GF-D8 (cell line): ENCODE measurements at places on chromosomes 5 and 9.

GRCh38 chr5:9582406-9582805, 36.5 kb upstream of the SEMA5A start:
- DNase-seq, result no peak

DNA sequence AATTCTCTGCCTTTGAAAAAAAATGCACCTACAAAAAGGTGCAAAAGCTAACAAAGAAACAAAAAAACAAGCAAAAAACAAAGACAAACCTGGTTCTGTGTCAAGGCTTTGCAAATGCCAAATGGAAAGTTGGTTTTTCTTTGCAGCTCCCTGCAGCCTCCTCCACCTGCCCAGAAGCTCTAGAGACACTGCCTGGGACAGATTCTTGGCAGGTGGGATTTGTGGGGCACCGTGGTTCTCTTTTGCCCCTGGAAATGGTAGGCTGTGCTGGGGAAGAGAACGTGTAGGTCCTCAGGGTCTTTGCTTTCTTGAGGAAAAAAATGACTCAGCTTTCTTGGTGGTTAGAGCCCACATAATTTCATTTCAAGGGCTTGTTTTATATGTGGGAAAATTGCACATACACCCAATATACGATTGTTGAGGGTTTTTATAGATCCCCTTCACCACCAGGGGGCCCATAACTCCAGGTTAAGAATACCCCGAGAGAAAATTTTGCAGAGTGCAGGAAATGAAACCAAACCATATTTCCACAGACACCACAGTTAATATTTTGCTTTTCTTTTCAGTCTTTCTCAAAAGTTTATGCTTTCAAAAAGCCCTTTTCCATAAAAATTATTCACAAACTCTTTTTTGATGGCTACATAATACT, 58.7 kb downstream of the NXNL2 start:
- DNase-seq, result no peak

DNA sequence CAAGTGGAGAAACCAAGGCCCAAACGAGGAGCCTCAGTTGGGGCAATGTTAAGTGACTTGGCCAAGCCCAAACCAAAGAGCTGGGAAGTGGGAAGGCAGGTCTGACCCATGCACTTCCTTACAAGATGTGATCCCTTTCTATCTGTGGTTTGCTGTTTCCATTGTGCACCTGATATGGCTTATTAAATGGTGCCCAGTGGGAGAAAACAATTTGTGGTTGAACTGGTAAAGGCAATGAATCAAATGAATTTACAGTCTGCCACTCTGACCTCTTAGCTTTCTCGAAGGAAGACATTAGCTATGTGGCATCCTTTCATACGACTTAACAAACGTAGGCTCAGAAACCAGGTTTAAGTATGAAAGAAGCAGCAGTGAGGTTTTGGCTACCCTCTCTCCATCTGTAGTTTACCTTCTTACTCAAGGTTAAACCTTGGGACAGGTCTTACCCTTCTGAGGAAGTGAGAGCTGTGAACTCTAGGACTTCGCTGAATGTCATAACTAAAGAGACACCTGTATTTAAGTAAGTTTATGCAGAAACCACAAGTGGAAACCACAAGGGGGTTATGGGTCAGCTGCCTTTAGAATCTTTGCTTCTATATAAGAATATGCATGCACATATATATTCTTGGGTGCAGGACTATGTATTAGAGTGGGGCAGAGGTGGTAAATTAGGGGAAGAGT, 100.5 kb upstream of the SPATA31D4 start:
- no peak for DNase-seq

DNA sequence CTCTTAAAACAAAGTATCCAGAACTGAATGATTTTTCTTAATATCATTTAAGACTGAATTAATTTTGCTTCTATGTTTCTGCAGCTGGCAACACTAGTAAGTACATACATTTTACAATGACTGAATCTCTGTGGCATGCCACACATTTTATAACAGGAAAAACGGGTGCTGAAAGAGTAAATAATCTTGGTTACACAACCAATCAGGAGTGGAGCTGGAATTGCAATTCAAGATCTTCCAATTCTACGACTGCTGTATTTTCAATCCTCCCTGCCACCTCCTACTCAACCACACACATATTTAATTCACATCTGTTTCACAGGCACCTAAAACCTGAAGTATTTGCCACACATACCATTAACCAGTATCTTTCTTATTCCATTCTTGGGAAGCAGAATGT, 52.7 kb upstream of the NR5A1 start:
- DNase-seq, result no peak

GRCh38 chr9:111679199-111679598, 17.8 kb downstream of the GNG10 start:
- DNase-seq, result no peak

- no peak for DNase-seq
Measured at GRCh38 chr5:56167519-56167918, 65.6 kb downstream of the ANKRD55 start.

GRCh38 chr5:172288465-172288864, 4.9 kb upstream of the UBTD2 start:
- no peak for DNase-seq

DNA sequence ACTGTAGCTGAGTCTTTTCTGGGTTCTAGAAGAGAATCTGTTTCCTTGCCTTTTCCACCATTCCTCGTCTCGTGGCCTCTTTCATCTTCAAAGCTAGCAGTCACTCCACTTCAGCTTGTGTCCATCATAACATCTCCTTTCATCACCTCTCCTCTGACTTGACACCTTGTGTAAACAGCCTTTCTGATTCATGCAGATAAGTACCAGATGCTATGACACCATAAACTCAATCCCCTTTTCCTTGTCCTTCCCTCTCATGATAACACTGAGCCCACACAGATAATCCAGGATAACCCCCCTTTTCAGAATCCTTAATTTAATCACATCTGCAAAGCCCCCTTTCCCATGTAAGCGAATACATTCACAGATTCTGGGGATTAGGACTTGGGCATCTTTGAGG, 95.5 kb downstream of the SNX24 start:
- DNase-seq, result no peak

- peak; percentile 2 for DNase-seq
Measured at GRCh38 chr9:72271613-72272478, 93.2 kb downstream of the ZFAND5 start.

DNA sequence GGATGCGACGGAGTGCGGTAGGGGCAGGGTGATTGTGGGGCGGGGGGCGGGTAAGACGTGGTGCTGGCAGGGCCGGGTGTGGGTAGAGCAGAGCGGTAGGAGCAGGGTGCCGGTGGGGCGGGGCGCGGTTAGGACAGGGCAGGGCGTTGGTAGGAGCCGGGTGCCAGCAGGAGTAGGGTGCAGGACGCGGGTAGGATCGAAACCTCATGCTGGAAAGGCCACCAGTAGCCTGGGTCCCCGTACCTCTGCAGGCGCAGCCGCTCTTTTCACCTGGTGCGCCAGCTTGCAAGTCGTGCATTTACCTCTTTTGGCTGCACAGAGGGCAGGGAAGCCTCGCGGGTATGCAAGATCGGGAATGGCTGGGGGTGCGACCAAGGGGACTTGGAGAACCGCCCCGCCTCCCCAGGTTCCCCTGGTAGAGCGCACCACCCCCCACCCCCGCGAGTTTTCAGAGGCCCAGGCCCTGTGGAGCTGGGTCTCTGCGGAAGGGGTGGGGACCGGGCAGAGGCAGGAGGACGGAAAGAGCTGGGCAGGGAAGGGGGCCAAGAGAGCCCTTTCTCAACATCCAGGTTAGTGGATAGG, 104.8 kb upstream of the SIMC1 start:
- no peak for DNase-seq

GRCh38 chr9:97617939-97618416, 15.2 kb downstream of the TSTD2 start:
- DNase-seq, result no peak

DNA sequence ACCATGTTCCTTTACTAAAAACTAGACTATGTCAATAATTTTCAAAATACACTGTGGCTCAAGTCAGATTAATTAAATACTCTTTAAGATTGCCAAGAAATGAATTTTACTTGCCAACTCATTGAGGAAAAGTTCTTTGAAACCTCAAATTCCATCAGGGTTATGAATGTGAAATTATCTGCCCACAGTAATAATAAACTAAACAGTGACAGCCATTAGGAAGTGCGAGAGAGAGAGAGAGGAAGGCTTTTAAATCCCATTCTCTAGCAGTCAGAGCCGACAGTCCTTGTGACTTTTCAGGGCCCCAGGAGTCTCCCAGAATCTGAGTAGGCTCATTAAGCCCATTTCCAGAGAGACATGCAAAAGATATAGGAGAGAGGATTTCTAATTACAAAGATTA, 236.1 kb downstream of the MARCHF11 start:
- DNase-seq, result no peak

DNA sequence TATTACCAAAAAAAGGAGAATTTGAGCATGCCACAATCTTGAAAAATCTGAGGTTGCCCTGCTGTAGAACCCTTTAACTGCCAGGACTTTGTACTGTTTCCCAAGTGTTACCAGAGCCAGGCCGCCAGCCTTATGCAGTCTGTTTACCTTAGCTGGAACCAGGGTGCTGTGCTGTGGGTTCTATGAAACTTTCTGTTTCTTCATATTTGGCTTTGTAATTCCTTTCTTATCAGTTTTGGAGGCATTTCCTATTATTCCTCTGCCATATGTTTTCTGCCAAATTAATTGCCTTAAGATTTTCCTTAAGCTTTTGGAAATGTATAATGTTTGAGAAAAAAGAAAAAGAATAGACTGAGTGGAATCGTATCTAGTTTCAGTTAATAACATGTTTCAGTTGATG, 2.1 kb downstream of the S1PR3 start:
- no peak for DNase-seq

DNA sequence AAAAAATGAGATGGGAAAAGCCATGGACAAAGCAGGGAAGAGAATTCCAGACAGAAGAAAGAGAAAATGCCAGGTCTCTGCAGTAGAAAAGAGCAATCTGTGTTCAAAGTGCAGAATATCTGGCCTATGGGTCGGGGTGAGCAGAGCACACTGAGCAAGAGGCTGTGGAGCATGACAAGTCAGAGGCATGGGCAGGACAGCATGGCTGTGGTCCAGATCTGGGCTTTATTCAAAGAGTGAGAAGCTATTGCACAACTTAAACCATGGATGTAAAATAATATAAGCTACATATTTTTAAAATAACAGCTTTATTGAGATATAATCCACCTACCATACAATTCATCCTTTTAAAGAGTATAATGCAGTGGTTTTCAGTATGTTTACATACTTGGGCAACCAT, 133.1 kb upstream of the SPDL1 start:
- no peak for DNase-seq

DNA sequence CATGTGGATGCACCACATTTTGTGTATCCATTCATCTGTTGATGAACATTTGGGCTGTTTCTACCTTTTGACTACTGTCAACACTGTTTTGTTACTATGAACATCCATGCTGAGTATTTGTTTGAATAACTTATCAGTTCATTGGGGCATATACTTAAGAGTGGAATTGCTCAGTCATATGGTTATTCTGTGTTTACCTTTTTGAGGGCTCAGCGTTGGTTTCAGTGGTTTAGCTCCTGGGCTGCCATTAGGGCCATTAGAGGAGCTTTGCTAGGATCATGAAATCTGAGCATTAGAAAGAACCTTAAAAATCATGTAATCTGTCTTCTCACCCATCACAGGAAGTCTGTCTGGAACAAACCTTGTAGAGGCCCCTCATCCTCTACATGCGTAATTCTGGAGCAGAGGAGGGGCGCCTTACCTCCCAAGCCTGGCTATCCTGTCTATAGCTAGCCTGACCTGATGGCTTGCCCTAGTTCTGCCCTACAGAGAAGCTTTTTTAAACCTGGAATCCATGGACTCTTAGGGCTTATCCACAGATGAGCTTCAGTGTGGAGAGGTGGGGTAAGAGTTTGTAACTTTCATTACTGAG, 92.9 kb downstream of the PDZD2 start:
- no peak for DNase-seq

DNA sequence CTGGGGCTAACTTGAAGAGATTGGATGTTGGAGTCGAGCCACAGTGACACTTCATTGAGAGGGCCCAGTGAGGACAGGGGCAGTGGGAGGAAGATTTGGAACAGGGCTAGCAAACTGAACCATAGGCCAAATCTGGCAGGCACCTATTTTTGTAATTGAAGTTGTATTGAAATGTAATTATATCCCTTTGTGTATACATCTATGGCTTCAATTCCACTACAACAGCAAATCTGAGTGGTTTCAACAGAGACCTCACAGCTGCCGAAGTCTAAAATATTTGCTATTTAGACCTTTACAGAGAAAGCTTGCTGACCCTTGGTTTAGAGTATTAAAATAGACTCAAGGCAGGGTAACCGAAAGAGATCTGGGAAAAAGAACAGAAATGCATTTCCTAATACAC, 4.7 kb upstream of the TNFSF8 start:
- DNase-seq, result no peak

DNA sequence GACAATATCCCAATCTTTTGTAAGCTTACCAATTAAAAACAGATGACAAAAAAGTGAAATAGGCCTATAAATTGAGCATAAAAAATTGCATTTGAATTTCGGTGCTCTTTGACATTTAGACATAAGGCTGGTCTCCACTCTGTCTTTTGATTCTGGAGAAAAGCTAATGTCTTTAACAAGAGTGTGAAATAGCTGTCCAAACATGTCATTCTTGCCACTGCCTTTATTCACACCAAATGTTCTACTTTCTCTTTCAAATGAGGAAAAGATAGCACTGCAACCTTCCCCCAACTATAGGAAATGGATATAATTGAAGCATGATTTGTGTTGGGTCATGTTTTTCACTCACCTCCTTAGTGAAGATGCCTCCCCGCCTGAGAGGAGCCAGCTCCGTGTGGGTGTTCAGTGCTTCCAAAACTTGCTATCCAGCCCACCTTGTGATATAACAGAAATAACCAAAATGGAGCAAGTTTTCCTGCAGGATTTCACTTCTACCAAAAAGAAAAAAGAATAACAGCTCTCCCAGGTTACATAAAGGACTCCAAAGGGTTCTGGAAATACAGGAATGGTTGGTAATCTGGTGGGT, 55.2 kb upstream of the STK32A start:
- DNase-seq, result no peak

- DNase-seq, result no peak
Measured at GRCh38 chr9:20300430-20301115, 321.7 kb downstream of the MLLT3 start.

- DNase-seq, result no peak
Measured at GRCh38 chr9:134355561-134356279, 29.5 kb downstream of the RXRA start.

DNA sequence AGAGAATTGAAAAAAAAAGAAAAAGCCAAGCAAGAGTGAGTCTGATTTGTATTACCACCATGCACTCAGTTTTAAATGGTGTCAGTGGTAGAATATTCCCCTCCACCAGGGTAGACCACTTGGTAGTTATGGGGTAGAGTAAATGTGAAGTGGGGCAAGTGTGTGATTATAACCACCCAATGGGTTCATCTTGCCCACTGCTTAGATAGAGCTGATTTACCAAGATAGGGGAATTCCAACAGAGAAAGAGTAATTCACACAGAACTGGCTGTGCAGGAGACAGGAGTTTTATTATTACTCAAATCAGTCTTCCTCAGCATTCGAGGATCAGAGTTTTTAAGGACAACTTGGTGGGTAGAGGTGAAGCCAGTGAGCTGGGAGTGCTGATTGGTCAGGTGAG, 113.3 kb upstream of the RAI14 start:
- DNase-seq, result no peak

- DNase-seq, result no peak
Measured at GRCh38 chr5:67268231-67269021, 71.8 kb upstream of the CD180 start.
